Mesothelial cell of epicardium (in vitro differentiated cells): ENCODE measurements at places on chromosomes 5 and 9.

GRCh38 chr9:4297786-4298254, 2.0 kb downstream of the GLIS3 start:
- DNase-seq, result peak; percentile 70

GRCh38 chr9:29865764-29866313, 2292.6 kb upstream of the C9orf72 start:
- DNase-seq, result no peak

DNA sequence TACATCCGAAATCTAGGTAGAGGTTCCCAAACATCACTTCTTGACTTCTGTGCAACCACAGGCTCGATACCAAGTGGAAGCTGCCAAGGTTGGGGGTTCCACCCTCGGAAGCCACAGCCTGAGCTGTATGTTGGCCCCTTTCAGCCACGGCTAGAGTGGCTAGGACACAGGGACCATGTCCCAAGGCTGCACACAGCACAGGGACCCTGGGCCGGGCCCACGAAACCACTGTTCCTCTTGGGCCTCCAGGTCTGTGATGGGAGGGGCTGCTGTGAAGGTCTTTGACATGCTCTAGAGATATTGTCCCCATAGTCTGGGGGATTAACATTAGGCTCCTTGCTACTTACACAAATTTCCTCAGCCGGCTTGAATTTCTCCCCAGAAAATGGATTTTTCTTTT, 460.6 kb downstream of the ISL1 start:
- no peak for DNase-seq

DNA sequence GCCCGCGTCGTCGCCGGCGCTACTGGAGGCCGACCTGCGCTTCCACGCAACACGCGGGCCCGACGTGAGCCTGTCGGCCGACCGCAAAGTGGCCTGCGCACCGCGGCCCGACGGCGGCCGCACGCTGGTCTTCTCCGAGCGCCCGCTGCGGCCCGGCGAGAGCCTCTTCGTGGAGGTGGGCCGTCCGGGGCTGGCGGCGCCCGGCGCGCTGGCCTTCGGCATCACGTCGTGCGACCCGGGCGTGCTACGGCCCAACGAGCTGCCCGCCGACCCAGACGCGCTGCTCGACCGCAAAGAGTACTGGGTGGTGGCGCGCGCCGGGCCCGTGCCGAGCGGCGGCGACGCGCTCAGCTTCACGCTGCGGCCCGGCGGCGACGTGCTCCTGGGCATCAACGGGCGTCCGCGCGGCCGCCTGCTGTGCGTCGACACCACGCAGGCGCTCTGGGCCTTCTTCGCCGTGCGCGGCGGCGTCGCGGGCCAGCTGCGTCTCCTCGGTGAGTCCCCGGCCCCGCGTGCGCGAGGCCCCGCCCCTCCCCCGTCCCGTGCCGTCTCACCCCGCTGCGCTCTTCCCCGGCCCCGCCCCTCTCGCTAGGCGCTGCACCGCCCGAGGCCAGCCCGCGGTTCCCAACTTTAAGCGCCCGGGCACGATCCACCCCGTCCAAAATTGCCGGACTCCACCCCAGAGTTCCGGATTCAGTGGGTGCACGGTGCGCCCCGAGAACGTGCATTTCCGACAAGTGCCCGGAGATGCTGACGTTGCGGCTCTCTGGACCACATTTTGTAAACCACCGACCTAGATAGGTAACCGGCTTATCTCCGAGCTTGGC, 42.8 kb downstream of the NEURL1B start:
- no peak for DNase-seq

DNA sequence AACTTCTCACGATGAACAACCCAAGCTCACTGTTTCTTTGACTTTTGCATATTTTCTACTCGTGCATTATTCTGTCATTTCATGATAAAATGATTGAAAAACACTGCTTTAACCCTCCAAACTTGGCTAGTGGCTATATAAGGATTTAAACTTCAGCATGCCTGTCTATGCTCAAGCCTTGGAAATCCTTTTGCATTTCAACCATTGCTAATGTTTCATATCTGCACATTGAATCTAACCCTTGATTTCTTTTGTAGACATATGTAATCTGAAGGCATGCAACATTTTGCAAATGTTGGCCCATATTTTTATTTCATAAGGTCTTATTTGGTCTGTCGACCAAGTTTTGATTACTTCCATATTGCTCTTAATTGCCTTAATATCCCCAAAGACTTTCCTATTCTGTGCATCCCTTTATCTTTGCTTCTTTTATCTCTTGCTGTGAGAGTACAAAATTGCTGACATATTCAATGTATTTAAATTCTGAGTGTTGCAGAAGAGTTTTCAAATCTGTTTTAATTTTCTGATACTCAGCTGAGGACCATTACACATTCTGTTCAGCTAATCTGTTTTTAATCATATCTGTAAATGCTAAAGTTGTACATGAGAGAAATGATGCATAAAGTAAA, 403.7 kb upstream of the ZNF608 start:
- no peak for DNase-seq

DNA sequence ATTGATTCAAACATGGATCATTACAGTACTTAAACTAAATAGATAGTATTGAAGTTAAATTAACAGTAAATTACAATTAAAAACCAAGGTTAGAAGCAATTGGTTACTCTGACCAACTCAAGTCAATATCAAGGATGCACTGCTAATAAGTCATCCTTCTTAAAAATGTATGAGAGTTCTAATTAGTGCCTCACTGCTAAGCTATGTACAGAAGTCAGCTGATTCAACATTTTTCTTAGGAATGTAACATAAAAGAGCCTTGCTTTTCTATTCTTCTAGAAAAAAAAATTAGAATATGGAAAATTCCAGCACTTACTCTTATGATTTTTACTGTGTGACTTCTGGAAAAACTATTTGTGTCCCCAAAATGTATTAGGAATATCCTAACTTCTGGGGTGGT, 75.7 kb upstream of the FBN2 start:
- DNase-seq, result no peak

- no peak for DNase-seq
These were observed 11.5 kb downstream of the EGFL7 start for GRCh38 chr9:136673975-136674785.

- no peak for DNase-seq
These were observed 130.7 kb downstream of the ADAMTS12 start for GRCh38 chr5:33761139-33761538.

GRCh38 chr5:82295959-82296531, 17.9 kb upstream of the RPS23 start:
- DNase-seq, result no peak

- no peak for DNase-seq
These were observed 173.0 kb downstream of the MSX2 start for GRCh38 chr5:174897281-174897950.

- no peak for DNase-seq
These were observed 88.6 kb upstream of the RASGRF2 start for GRCh38 chr5:80871541-80871961.

DNA sequence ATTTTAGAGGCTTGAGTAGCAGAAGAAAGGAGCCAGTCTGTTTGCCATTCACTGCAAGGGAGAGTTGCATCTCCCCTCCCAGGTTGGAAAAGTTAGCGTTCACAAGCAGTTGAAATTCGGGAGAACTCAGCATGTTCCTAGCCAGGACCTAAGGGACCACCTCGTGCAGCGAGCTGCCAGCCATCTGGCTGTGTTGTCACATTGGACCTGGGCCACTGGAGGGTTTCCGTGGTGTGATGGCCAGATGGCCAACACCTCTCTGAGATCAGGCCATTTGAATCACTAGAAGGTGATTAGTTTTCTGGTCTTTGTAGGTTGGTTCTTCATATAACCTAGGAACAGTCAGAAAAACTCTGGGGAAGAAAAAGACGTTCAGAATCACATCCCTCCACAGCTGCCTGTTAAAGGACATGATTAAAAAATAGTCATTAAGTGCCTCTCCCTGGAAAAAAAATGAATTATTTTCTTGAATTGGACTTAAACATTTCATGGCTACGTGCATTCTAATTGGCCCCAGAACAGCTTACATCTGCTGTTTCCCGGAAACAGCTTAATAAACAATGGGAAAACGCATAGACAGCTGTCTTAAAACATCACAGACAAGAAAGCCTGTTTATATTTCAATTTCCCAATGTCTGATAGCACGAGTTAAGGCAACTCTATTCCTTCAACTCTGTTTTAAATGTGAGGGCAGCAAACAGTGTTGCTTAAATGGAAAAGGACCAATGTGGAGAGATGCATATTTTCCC, 303.9 kb downstream of the TENT4A start:
- DNase-seq, result no peak

GRCh38 chr9:74025402-74025925, 471.7 kb upstream of the RORB start:
- no peak for DNase-seq

DNA sequence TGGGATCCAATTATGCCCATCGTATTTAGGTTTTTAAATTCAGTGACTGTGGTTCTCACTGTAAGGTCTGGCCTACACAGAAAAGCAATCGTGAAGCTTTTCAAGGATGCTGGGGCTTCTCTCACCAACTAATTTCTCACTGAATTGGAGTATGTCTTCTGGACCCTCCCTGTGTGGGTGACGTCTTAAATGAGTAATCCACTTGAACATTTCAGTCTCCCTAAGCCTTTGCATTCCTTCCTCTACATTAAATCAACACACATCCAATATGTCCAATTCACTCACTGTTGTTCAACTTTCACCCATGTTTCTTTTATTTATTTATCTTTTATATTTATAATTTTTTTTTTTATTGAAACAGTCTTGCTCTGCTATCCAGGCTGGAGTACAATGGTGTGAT, 12.5 kb upstream of the BTF3 start:
- no peak for DNase-seq

- DNase-seq, result no peak
These were observed 20.6 kb upstream of the IL7R start for GRCh38 chr5:35835796-35836742.

- no peak for DNase-seq
These were observed 93.2 kb downstream of the NLN start for GRCh38 chr5:65815161-65815560.

- DNase-seq, result no peak
These were observed 362.9 kb downstream of the ADGRV1 start for GRCh38 chr5:90921418-90921973.

DNA sequence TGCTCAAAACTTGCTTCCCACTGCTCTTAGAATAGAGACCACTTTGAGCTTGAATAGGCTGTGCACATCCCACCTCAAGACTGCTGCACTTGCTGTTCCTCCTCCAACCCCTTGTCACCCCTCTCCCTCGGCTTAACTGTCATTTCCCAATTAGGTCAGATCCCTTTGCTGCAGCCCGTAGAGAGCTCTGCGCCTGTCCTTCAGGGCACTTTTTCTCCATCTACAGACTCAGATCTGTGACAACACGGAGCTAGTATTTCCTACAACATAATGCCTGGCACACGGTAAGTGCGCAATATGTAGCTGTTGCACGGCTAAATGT, 485 bp upstream of the HABP4 start:
- DNase-seq, result no peak

DNA sequence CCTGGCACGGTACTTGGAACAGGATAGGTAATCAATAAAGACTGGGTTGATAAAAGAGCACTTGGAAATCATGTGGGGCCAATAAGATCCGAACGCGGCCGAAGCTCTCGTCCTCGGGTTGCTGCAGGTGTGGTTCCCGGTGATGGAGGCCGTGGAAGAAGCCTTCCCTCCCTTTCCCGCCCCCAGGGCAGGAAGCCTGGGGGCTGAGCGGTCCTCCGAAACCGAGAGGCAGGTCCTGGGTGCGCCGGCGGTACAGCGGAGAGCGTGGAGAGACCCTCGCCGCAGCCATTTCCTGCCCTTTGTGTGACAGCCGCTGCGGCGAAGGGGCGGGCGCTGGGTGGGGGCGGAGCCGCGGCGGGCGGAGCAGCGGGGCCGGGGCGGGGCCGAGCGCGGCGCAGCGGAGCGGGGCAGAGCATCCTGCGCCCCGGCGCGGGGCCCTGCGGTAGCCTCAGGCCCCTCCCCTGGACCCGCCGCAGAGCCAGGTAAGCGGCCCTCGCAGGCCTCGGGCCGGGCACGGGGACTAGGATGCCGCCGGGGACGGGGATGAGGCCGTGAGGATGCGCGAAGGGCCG, at the start of gene CYFIP2:
Gene CYFIP2 (plus strand): TSS at position 410 of the 572 bp plus-strand sequence. CDS start 19,239 bp downstream, outside the sequence.
- peak; percentile 71 for DNase-seq

DNA sequence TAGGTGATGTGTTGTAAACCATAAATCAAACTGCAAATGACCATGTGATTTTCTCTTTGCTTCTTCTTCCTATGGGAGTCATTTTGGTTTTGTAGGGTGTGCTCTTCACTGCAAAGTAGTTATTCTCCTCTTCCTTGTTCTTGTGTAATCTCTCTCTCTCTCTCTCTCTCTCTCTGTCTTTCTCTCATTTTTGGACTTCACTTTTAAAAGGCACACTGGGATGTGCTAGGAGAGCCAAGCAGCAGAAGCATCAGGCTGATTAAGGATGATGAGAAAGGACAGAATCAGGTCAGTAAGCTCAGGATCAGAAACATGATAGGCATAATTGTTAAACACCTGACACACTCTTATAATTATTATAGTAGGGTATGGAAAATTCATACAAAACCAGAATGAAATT, 505.3 kb upstream of the ZNF608 start:
- no peak for DNase-seq

- no peak for DNase-seq
These were observed 18.0 kb upstream of the GNE start for GRCh38 chr9:36276254-36276653.

DNA sequence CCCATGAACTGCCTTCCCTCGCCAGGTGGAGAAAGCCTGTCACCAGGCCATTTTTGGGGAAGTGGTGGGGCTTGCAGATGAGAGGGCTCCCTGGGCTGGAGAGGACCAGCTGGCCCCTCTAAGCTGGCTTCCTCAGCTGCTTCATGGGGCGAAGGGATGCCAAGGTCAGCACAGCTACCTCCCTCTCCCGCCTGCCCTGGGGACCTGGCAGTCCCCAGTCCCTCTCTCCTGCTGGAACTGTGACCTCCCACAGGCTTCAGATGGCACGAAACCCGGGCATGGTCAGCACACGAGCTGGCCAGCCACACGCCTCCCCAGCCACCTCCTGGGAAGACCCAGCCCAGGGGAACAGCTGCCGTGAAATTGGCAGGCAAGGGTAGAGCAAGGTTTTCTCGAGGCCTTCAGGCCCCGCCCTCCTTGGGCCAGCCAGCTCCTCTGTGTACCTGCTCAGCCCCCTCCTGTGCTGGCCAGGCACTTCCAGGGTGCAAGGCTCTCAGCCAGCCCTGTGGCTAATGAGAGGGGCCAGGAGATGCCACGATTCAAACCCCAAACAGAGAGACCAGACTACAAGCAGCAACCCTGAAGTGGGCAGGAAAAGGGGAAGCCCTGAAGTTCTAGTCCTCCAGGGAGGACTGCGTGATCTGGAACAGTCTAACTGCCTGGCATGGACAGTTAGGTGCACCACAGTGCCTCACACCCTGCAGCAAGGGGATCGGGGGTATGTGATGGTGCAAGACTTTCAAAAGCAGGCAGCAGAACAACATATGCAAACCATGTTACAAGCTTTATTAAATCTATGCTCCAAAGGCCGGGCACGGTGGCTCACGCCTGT, 12.9 kb downstream of the PLPP7 start:
- DNase-seq, result no peak

- DNase-seq, result no peak
These were observed 7.8 kb downstream of the ENG start for GRCh38 chr9:127846443-127847177.

GRCh38 chr5:86371061-86371460, 246.7 kb upstream of the COX7C start:
- DNase-seq, result no peak

- no peak for DNase-seq
These were observed 12.1 kb upstream of the NCS1 start for GRCh38 chr9:130159915-130160670.
